Eye (tissue), 1 donor: ENCODE measurements at places on chromosomes 5 and 9.

- DNase-seq, result no peak
These were observed 175.6 kb upstream of the CCNG1 start for GRCh38 chr5:163261647-163262269.

GRCh38 chr5:219460-219863, 1.3 kb downstream of the SDHA start:
- DNase-seq, result peak; percentile 24

DNA sequence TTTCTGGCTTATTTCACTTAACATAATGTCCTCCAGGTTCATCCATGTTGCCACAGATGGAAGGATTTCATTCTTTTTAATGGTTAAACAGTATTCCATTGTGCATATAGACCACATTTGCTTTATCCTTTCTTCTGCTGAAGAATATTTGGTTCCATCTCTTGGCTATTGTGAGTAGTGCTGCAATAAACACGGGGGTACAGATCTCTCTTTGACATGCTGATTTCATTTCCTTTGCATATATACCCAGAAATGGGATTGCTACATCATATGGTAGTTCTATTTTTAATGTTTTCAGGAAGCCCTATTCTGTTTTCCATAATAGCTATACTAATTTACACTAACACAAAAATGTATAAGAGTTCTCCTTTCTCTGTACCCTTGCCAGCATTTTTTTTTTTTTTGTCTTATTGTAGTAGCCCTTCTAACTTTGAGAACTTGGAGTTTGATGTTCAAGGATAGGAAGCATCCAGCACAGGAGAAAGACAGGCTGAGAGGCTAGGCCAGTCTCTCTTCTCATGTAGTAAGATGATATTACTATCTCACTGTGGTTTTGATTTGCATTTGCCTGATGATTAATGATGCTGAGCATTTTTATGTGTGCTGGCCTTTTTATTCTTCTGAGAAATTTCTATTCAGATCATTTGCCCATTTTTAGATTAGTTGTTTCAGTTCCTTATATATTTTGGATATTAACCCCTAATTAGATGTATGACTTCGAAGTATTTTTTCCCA, 592.2 kb upstream of the ZNF608 start:
- DNase-seq, result no peak

GRCh38 chr9:91001146-91001611, 199.6 kb downstream of the SYK start:
- peak; percentile 30 for DNase-seq

GRCh38 chr9:128304971-128305288, 17.3 kb downstream of the TRUB2 start:
- no peak for DNase-seq

GRCh38 chr5:64930672-64931318, 162.1 kb downstream of the CWC27 start:
- no peak for DNase-seq

GRCh38 chr9:111622626-111623025, 8.5 kb upstream of the DNAJC25 start:
- no peak for DNase-seq

DNA sequence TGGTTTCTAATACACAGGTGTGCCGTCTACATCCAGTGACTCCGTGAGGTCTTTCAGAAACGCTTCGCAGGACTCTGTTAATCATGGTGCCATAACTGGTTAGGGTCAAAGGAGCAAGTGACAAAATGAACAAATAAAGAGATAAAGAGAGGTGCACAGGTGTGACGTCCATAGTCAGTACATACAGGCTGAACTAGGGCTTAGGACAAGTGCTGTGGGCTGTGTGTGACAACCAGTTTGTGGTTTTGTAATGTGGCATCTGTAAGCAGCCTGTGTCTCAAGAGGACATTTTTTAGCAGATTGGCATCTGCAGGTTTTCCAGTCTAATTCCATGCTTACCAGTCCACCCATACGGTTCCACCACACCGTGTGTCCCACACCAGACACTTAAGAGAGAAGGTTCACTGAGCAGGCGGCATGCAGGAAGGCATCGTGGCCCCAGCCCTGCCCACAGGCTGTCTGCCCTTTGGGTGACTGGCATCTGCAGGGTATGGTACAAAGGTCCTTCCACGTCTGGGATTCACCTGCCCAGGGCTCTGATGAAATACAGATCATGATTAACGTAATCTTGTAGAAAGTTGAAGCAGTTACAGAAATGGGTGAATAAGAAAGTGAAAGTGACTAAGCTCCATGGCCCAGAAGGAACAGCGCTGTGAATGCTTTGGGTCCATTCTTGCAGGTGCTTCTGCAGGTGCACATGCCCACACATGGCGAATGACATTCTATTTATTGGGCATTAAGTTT, 26.9 kb downstream of the SRD5A1 start:
- no peak for DNase-seq

DNA sequence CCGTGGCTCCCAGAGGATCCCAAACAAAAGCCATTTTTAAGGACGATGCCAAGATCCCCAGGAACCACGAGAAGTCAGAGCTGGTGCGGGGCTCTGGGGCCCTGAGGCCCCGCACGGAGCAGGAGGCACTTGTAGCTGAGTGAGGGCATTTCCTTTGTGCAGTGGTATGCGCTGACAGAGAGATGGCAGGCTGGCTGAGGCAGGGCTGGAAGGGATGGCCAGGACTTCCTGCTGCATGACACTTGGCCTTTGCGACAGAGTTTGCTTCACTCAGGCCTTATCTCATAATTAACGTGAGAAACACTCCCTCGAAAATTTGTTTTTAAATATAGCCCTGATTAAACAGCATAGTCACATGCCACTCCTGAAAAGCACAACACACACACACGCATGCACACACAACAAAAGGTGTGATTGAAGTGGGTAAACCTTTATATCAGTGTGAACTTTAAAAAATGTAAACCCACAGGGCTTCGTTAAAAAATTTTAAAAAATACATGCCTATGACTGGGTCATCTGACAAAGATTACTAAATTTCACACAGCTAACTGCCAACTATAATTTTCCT, 536.6 kb downstream of the PDE4D start:
- peak; percentile 67 for DNase-seq

DNA sequence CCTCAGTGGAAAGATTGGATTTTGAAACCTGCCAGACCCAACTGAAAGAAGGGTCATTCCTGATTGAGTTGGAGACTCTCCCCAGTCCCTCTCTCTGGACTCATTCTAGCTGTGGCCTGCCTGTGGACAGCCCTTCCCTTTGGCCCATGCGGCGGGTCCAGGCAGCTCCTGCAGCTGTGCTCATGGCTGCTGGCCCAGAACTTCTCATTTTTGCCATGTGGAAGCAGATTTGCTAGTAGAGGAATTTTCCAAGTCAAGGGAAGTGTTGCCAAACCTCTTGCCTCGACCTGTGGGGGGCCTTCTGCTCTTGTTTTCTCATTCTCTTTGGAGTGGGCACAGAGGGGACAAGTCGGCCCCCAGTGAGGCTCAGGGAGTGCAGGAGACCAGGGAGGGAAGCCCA, 89.2 kb downstream of the ANKRD33B start:
- DNase-seq, result no peak

- DNase-seq, result no peak
These were observed 130.9 kb upstream of the NUDT12 start for GRCh38 chr5:103693517-103693916.

- DNase-seq, result peak; percentile 28
These were observed 10.7 kb upstream of the CERCAM start for GRCh38 chr9:128409978-128410377.

GRCh38 chr5:3201941-3202340, 393.7 kb upstream of the IRX1 start:
- DNase-seq, result no peak

GRCh38 chr9:116087246-116087645, 66.3 kb upstream of the PAPPA start:
- no peak for DNase-seq

- peak; percentile 66 for DNase-seq
These were observed at the start of gene GRIN3A for GRCh38 chr9:101738566-101739183. TSS of gene GRIN3A (minus strand) at chr9:101738647. CDS start at chr9:101737979, 668 bp downstream.

GRCh38 chr5:12974856-12975255, 969.6 kb downstream of the DNAH5 start:
- no peak for DNase-seq

- peak; percentile 22 for DNase-seq
These were observed 3.3 kb upstream of the SMC5 start for GRCh38 chr9:70255486-70255885.
